ENCODE measurements at places on chromosomes 16 and 17.

- no peak for DNase-seq
Measured at GRCh38 chr16:9135797-9136196, 44.4 kb downstream of the HAPSTR1 start.

DNA sequence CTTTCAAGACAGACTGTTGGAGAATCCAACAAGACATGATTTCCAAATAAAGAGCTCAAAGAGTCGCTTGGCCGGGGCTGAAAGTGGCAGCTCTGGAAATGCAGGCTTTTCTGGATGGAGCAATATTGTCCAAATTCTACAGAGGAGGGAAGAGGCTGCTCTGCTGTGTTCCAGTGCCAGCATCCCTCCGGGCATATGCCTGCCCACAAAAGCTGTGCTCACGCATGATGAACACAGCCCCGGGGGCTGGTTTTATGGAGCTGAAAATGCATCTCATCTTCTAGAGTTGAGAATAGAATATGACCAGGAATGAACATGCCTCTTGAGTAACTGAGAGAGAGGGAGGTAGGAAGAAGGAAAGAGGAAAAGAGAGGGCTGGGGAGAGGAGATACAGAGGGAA is 74.7 kb upstream of the TOX3 start:
- DNase-seq = no peak

DNA sequence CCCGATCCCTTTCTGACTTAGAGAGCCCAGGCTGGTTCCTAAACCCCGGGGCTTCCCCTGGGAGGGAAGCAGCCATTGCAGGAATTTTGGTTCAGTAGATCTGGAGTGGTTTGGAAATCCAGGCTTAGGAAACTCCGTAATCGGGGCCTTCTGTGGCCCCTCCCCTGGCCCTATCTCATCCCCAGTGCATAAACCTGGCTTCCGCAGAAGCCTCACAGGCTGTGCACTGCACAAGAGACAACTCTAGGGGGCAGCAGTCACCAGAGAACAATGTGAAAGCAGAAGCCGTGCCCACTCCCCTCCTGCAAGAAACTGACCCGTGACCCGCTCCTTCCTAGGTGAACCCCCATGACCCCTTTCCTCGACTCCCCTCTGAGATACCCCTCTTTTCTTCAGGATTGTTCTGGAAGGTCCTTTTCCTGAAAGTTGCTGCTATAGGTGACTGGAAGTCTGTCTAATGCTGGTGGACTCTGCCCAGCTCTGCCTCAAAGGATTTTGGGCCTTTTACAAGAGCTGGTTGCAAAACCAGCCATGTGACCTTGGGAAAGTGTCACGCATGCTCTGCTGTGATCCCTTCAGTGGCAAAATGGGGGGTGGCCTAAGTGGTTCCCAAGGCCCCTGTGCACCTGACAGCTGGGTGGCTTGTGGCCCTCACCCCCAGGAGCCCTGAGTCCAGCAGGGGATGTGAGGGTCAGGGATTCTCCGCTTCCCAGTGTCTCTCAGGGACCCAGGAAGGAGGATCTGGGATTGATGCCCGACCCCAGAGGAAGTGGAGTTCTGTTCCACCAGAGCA is 14.4 kb downstream of the GUCY2D start:
- no peak for DNase-seq

GRCh38 chr17:42342242-42343008 is 45.8 kb downstream of the STAT3 start:
- no peak for DNase-seq

DNA sequence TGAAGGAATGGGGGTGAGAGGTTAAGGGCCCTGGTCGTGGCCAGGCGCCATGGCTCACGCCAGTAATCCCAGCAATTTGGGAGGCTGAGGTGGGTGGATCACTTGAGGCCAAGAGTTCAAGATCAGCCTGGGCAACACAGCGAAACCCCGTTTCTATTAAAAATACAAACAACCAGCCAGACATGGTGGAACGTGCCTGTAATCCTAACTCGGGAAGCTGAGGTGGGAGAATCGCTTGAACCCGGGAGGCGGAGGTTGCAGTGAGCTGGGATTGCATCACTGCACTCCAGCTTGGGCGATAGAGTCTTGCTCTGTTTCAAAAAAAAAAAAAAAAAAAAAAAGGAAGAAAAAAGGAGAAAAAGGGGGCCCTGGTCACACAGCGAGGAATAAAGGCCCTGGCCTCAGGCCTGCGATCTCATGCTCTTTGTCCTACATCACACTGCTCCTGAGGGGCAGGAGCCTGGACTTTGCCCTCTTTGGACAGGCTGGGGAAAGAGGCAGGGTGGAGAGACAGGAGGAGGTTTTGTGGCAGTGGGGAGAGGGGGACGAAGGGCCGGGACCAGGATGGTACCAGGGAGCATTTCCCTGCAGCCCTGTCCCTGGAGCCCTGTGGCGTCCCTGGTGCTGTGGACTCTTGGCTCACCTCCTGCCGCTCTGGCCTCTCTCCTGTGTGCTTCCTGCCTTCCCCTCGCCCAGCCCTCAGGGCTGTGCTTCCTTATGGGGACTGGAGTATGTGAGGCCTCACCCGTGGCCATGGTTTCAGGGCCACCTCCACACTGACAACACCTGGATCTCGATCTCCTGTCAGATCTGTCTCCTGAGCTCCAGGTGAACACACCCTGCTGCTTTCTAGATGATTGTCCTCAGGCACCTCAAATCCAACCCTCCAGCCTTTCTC is 19.7 kb upstream of the SLC25A19 start:
- no peak for DNase-seq

DNA sequence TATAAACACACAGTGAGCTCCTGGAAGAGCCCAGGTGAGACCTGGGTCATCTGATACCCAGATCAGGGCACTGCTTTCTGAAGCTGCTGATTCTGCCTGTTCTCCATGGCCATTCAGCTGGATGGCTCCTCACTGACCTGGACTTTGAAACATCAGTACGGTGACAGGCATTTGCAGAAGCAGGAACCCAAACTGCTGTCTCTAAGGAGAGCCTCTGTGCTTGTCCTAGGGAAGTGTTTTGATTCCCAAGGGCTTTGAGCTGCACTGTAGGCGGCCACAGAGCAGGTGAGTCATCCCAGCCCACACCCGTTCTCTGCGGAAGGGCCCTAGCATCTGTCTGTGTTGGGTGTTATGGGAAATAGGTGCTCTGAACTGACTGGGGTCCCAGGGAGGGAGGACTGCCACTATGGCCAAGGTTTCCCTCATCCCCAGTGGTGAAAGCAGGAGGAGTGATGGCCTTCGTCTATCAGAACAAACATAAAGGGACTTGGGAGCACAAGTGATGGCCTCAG is 60.7 kb upstream of the ADCY9 start:
- no peak for DNase-seq
